ENCODE measurements at places on chromosomes 5 and 9. TPM values are rescaled to one million over a fixed set of nuclear protein-coding genes. Genes with fewer than 3 reads are reported as not detected.

DROSHA gene
- total RNA-seq = 48.4 TPM

GRCh38 chr9:98172604-98173003, 19.8 kb downstream of the CORO2A start:
- peaks cover 8% of the 10 kb centered on the region for H3K27me3 ChIP-seq
- no peaks in the 10 kb centered on the region for H3K4me1 ChIP-seq
- H3K27ac ChIP-seq = no peak overlapping the region
- no peak overlapping the region for H3K4me3 ChIP-seq
- no peak for DNase-seq
- no peaks in the 10 kb centered on the region for H3K36me3 ChIP-seq

OR1N2 gene
- total RNA-seq = not detected

DNA sequence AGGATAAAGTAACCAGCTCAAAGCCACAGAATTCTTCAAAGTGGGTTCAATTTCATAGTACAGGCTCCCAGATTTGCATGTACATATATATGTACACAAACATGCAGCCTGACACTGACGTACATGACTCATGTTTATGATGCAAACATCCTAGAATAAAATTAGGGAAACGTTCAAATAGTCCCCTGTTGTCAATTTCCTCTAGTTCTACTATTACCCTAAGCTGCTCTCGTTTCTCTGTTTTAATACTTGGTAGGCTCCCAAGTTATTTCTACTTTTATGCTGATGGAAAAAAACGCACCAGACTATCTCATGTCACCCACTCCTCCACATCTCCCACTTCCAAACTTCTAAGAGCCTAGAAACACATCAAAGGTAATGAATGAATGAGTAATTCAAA, 229.7 kb downstream of the EPB41L4A start:
- DNase-seq = no peak
- no peaks in the 10 kb centered on the region for H3K4me1 ChIP-seq
- H3K27me3 ChIP-seq = no peaks in the 10 kb centered on the region
- H3K36me3 ChIP-seq = no peaks in the 10 kb centered on the region
- H3K27ac ChIP-seq = no peak overlapping the region

- H3K27me3 ChIP-seq = no peaks in the 10 kb centered on the region
- peaks cover 3% of the 10 kb centered on the region for H3K4me1 ChIP-seq
- no peaks in the 10 kb centered on the region for H3K36me3 ChIP-seq
- H3K4me3 ChIP-seq = no peak overlapping the region
- no peak for DNase-seq
Measured at GRCh38 chr5:39494534-39494933, 69.8 kb upstream of the DAB2 start.

DNA sequence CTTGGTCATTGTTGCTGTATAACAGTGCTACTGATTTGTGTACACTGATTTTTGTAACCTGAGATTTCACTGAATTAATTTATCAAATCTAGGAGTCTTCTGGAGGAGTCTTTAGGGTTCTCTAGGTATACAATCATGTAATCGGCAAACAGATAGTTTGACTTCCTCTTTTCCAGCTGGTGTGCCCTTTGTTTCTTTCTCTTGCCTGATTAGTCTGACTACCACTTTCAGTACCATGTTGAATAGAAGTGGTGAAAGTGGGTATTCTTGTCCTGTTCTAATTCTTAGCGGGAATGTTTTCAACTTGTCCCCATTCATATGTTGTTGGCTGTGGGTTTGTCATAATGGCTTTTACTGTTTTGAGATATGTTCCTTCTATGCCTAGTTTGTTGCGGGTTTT, 24.7 kb upstream of the RANBP6 start:
- no peaks in the 10 kb centered on the region for H3K36me3 ChIP-seq
- H3K4me1 ChIP-seq = no peaks in the 10 kb centered on the region

GRCh38 chr5:125325488-125326149, 579.2 kb upstream of the ZNF608 start:
- no peaks in the 10 kb centered on the region for H3K36me3 ChIP-seq
- no peak for DNase-seq
- no peaks in the 10 kb centered on the region for H3K27me3 ChIP-seq

MEIKIN gene
- not detected for total RNA-seq

DNA sequence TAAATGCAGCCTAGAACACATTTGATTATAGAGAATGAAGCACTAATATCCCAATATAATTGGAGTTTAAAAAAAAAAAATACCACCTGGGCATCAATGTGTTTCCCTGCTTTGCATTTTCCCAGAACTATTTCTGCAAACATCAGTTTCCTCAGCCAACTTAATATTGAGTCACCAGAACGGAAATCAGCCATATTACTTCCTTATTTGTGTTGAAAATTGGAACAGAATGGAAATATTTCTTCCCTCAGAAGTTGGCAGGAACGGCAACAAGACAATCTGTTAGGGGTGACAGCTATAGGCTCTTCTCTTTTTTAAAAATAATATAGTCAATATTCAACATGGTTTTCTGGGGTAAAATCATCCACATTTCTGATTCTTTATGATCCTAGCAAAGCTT, 4.0 kb downstream of the MFAP3 start:
- H3K36me3 ChIP-seq = no peaks in the 10 kb centered on the region
- H3K4me1 ChIP-seq = peaks cover 2% of the 10 kb centered on the region
- H3K27ac ChIP-seq = no peak overlapping the region
- no peak overlapping the region for H3K4me3 ChIP-seq
- H3K27me3 ChIP-seq = no peaks in the 10 kb centered on the region

DNA sequence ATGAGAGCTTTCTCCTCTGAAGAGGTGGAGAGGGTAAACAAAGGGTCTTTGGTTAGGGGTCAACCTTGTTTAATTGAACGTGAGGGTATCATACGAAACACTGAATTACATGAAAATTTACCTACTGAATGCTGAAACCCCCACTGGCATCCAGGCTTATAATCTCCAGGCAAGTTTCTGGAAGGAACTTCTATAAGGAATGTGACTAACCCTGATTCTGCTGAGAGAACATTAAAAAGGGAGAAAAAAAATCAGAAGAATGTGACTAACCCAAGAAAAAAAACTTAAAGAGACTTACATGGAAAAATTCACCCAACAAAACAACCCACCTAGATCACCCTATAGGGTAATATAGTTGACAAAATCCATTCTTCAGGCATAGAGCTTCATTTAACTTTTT, 55.5 kb downstream of the APC start:
- no peak overlapping the region for H3K4me3 ChIP-seq
- H3K36me3 ChIP-seq = peaks cover 7% of the 10 kb centered on the region
- no peak overlapping the region for H3K27ac ChIP-seq
- H3K4me1 ChIP-seq = no peaks in the 10 kb centered on the region
- no peak for DNase-seq

GRCh38 chr5:42531611-42532010, 108.4 kb downstream of the GHR start:
- no peak overlapping the region for H3K4me3 ChIP-seq
- no peaks in the 10 kb centered on the region for H3K4me1 ChIP-seq
- peak; percentile 57 for DNase-seq

DNA sequence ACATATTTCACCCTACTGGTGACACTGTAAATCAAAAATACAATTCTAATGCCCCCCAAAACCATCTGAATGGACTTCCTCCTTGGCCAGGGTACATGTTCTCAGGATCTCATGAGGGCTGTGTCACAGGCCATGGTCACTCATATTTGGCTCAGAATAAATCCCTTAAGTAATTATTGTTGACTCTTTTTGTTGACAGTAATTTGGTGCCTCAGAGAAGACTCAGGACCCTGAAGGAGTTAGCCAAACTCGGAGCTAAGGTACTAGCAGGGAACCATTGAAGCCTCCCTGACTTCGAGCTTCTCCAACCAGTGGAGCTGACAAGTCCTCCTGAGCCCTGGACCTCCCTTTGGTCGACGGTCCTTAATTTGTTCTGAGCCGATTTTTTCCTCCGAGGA, 51.2 kb upstream of the SNAPC3 start:
- H3K27ac ChIP-seq = no peak overlapping the region
- no peak overlapping the region for H3K4me3 ChIP-seq
- peaks cover 3% of the 10 kb centered on the region for H3K4me1 ChIP-seq
- H3K36me3 ChIP-seq = no peaks in the 10 kb centered on the region

- H3K36me3 ChIP-seq = no peaks in the 10 kb centered on the region
- H3K4me1 ChIP-seq = no peaks in the 10 kb centered on the region
- no peak overlapping the region for H3K27ac ChIP-seq
- H3K4me3 ChIP-seq = no peak overlapping the region
- no peak for DNase-seq
Measured at GRCh38 chr9:15213249-15213648, 93.8 kb downstream of the TTC39B start.

- H3K27me3 ChIP-seq = no peaks in the 10 kb centered on the region
- H3K4me1 ChIP-seq = no peaks in the 10 kb centered on the region
- no peak overlapping the region for H3K4me3 ChIP-seq
- H3K27ac ChIP-seq = no peak overlapping the region
- H3K36me3 ChIP-seq = no peaks in the 10 kb centered on the region
Measured at GRCh38 chr9:101421653-101422065, 13.9 kb downstream of the ALDOB start.

DNA sequence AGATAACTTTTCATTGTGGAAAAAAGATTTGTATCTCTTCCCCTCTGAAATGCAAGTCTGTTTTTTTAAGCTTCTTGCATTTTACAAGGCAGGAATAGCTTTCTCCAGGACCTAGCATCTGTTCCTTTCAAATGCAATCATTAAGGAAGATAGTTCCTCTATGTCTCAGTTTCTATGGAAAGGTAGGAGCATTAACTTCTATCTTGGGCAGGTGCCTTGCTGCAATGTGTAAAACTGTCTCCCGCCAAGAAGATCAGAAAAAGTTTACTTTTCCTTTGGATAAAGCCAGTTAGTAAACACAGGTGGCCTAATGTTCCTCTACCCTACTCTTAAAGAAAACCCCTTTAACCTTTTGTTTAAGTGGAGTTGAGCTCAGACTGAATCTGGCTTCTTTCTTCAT, 560.6 kb upstream of the CYLC2 start:
- H3K4me1 ChIP-seq = no peaks in the 10 kb centered on the region
- no peak overlapping the region for H3K27ac ChIP-seq
- H3K36me3 ChIP-seq = no peaks in the 10 kb centered on the region
- H3K27me3 ChIP-seq = no peaks in the 10 kb centered on the region
- no peak overlapping the region for H3K4me3 ChIP-seq

ENG gene
- total RNA-seq = 11.8 TPM

SOWAHA gene
- 0.17 TPM for total RNA-seq

DNA sequence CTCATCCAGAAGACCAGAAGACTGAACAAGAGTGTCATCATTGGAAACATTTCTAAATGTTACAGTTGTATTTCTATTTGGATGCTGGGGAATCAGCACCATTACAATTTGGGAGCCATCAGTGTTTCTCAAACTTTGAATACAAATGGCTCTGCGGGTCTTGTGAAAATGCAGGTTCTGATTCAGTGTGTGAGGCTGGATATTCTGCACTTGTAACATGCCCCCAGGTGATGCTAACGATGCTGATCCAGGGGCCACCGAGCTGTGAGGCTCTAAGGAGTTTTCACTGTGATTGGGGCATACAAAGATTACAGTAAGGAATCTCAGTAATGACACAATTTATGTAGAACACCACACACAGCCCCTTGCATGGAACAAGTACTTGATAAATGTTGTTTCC, 167.7 kb downstream of the ACTL7B start:
- H3K4me1 ChIP-seq = no peaks in the 10 kb centered on the region
- no peaks in the 10 kb centered on the region for H3K27me3 ChIP-seq
- DNase-seq = no peak
- no peak overlapping the region for H3K4me3 ChIP-seq
- H3K27ac ChIP-seq = no peak overlapping the region

RLN1 gene
- not detected for total RNA-seq

SPDL1 gene
- total RNA-seq = 10.9 TPM

- no peak overlapping the region for H3K4me3 ChIP-seq
- H3K27me3 ChIP-seq = no peaks in the 10 kb centered on the region
- H3K36me3 ChIP-seq = peaks cover 17% of the 10 kb centered on the region
- peak; percentile 90 for DNase-seq
- H3K4me1 ChIP-seq = peaks cover 38% of the 10 kb centered on the region
- H3K27ac ChIP-seq = peak overlapping the region; percentile 57
Measured at GRCh38 chr5:14400085-14400484, 181.5 kb upstream of the OTULINL start.

RASGRF2 gene
- total RNA-seq = 12.1 TPM

- H3K4me3 ChIP-seq = no peak overlapping the region
- no peak for DNase-seq
- no peaks in the 10 kb centered on the region for H3K36me3 ChIP-seq
- no peak overlapping the region for H3K27ac ChIP-seq
Measured at GRCh38 chr5:51829691-51830090, 446.4 kb downstream of the ISL1 start.

IFNA2 gene
- total RNA-seq = not detected

GRCh38 chr5:176664479-176664878, 17.2 kb downstream of the TSPAN17 start:
- H3K36me3 ChIP-seq = no peaks in the 10 kb centered on the region
- H3K27ac ChIP-seq = no peak overlapping the region
- H3K4me1 ChIP-seq = no peaks in the 10 kb centered on the region
- DNase-seq = no peak

TBC1D9B gene
- 47.0 TPM for total RNA-seq

DNA sequence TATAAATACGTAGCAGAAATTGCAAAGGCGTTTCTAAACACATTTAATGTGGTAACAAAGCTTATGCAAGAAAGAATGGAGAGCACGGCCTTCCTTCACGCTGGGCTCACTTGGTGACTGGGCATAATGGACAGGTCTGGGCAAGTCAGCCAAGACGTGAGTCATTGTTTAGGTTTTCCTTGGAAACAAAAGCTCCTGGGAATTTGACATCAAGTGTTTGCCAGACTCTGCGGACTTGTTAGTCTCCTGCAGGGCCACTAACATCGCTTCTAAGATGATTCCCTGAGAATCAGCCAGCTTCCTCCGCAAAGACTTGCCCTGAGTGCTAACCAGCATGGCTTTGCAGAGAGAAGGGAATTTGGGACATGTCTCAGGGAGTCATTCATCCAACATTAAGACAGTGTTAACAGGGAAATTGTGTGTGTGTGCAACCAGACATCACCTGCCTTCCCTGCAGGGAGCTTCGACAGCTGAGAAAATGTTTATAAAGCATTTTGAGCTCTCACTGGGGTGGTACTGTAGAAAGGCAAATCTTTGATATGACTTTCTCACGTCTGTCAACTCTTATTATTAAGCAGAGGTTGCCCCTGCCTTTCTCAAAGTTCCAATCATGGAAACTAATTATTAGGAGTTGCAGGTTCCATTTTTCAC, 182.5 kb downstream of the NTRK2 start:
- no peak overlapping the region for H3K4me3 ChIP-seq
- H3K27me3 ChIP-seq = no peaks in the 10 kb centered on the region
- no peaks in the 10 kb centered on the region for H3K36me3 ChIP-seq
- no peak overlapping the region for H3K27ac ChIP-seq
- DNase-seq = peak; percentile 97

GRCh38 chr5:79171635-79172245, 60.1 kb downstream of the BHMT start:
- H3K4me1 ChIP-seq = no peaks in the 10 kb centered on the region
- no peak overlapping the region for H3K27ac ChIP-seq
- DNase-seq = no peak

SLC23A1 gene
- not detected for total RNA-seq

MLANA gene
- total RNA-seq = not detected

DNA sequence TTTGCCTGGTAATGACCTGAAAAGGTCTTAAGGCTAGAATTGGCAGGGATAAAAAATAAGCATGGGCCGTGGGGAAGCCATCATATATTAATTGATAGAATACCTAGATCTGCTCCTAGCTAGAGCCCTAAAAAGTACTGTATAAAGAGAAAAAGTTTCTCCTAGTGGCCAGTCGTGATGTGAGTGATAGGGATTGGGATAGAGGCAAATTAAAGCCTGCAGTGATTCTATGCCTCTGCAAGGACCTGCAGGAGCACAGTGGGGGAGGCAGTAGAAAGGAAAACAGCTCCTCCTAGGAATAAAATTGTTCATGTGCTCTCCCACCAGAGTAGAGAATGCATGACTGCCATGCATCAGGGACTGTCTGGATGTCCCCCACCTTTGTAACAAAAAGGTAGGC, 56.2 kb upstream of the FTMT start:
- no peak for DNase-seq
- no peaks in the 10 kb centered on the region for H3K36me3 ChIP-seq
- no peaks in the 10 kb centered on the region for H3K27me3 ChIP-seq
- no peak overlapping the region for H3K27ac ChIP-seq
- H3K4me3 ChIP-seq = no peak overlapping the region
